Daoy (cell line): ENCODE measurements at places on chromosomes 2 and 18. TPM values are rescaled to one million over a fixed set of nuclear protein-coding genes. Genes with fewer than 3 reads are reported as not detected.

DNA sequence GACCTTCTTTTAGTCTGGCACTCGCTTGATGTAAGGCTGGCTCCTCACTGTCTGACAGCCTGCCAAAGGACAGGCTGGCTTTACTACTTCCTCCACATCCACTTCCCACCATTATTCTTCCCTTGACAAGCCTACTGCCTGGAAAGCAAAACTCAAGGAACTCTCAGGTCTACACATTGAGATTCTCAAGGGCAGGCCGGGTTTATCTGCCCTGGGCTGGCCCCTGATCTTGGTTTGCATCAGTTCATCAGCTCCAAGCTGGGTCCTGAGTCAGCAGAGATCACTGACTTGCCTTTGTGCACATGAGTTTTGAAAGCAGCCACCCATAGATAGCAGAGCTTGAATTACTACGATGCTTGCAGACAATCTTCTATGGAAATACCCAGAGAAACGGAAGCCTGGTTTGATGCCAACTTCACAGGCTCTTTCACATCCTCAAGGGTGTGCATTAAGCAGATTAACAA is 53.9 kb downstream of the KCTD18 start:
- DNase-seq: no peak

- DNase-seq: no peak
Observed at GRCh38 chr2:239056611-239057010, 208.7 kb downstream of the TWIST2 start.

The GLI2 gene
- 4.2 and 45.6 TPM in 2 replicates for total RNA-seq

GRCh38 chr18:49521216-49521835 is 34.3 kb upstream of the C18orf32 start:
- DNase-seq: peak; percentile 6

DNA sequence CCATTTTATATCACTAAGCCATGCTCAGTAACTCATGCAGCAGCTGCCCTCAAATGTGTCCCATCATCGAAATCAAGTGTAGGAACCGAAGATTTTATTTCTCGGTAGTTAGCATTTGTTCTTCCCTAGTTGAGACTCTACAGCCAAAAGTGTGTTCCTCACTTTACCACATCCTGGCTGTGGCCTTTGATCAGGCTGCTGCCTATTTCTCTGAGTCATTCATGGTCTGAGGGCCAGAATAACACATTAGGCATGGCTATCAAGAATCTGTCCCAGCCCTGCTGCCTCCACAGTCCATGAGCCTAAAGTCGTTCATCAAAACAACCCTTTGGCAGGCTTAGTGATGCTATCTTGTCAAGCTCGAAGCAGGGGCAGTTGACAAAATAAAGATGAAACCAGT is 300.1 kb downstream of the TDRD15 start:
- peak; percentile 44 for DNase-seq

The PLCD4 gene
- total RNA-seq: 0.06 TPM in 1 of 2 replicates, not detected in the other

DNA sequence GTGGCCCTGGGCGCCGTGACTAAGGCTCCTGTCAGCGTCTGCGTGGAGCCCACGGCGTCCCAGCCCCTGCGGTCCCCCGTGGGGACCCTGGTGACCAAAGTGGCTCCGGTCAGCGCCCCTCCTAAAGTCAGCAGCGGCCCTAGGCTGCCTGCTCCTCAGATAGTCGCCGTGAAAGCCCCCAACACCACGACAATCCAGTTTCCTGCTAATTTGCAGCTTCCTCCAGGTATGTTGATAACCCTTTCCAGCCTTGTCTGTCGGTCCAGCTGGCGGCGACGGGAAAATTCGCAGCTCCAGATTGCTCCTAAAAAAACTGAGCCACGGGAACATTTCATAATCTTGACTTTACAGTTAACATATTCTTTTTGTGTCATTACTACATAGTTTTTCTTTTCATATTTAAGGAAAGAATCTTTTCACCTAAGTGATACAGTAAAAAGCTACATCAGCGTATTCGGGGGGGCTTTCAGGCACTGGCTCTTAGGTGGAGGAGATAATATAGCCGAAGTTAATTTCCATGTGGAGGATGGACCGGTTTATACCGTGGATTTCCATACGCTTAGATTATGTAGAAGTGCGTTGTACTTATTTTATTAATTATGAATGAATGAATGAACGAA is 916 bp downstream of the TAF4B start:
- DNase-seq: peak; percentile 24

- peak; percentile 58 for DNase-seq
Observed at GRCh38 chr2:229270551-229271410, at the start of gene PID1. PID1 (minus strand) TSS chr2:229271287; CDS start chr2:229271043, 244 bp downstream.

DNA sequence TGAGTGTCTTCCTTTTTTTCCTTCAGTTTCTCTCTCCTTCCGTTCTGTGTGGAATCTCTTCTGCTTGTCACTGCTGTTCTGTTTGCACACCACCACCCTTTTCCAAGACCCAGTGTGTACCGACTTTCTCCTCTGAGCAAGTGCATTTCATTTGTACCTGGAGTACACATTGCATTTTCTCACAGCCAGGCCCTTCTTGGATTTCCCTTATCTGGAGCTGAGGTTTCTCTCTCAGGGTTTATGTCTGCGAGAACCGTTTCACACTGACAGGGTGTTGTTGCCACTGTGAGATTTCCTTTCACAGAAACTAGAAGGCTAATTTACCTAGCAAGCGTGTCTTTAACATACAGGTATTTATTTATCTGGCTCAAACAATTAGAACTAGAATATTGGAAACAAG is 26.2 kb downstream of the NCOA1 start:
- no peak for DNase-seq

The ZSWIM2 gene
- total RNA-seq: not detected in 2 replicates

The PID1 gene
- total RNA-seq: 6.1 and 7.2 TPM in 2 replicates

The ACTG2 gene
- total RNA-seq: 0.18 and 0.74 TPM in 2 replicates

GRCh38 chr2:42385225-42385624 is 24.2 kb upstream of the COX7A2L start:
- DNase-seq: peak; percentile 16

The COL5A2 gene
- 34.9 and 41.7 TPM in 2 replicates for total RNA-seq

The NEU4 gene
- not detected in 2 replicates for total RNA-seq

GRCh38 chr2:110946902-110947301 is 173.8 kb upstream of the BCL2L11 start:
- DNase-seq: no peak

DNA sequence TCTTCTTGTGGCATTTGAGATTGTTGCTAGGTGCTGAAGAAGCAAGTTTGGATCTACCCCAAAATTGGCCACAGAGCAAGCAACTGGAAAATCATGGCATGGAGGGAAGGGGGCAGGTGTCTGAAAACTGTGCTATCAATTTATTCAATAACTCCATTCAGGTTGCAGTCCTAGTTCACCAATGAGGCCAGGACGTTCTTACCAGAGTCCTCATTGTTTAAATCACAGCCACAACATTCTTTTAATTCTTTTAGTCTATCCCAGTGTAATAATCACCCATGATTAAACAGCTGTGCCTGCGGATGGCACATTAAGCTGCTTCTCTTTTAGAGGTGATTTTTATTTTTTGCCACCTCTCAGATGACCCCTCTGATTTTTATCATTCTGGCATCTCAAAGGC is 103.5 kb downstream of the ANKRD44 start:
- no peak for DNase-seq

DNA sequence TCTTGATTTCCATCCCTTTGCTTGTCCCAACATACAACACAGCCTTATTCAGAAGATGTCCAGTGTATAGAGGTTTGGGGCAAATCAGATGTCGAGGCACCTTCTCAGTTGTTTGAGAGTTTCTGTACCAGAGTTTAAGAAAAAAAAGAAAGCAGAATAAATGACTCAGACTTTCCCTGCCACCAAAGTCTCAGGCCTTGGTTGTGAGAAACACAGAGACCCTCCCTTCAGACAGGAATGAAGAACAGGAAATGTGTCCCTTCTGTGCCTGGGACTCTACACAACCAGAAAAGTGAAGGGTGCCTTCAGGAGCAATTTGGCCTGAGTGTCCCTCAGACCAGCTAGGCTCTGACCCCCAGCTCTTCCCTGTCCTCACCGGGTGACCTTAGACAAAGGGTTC is 37.3 kb upstream of the REL start:
- no peak for DNase-seq

DNA sequence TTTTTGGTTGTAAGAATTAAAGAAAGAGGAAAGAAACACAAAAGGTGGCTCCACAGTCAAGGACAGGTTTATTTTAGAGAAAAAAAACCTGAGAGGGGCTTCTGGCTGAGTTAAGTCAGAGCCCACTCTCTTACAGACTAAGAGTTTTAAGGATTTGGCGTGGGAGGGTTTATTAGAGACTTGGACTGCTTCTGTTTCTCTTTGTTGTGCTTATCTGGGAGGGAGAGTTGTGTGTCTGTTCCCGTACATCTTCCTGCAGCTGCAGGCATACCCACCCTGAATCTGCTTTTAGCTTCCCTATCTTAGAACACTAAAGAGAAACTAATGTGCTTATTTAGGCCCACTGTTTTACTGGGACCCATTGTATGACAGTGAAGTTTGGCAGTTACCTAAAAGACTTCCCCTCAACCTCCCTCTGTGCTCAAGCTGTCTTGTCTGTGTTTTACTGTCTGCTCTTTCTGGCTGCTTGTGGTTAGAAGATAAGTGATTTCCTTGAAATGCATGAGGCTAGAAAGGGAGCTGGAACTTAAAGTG is 2.7 kb downstream of the RSAD2 start:
- DNase-seq: no peak

- DNase-seq: no peak
Observed at GRCh38 chr18:31484461-31484860, 13.5 kb upstream of the DSG2 start.

DNA sequence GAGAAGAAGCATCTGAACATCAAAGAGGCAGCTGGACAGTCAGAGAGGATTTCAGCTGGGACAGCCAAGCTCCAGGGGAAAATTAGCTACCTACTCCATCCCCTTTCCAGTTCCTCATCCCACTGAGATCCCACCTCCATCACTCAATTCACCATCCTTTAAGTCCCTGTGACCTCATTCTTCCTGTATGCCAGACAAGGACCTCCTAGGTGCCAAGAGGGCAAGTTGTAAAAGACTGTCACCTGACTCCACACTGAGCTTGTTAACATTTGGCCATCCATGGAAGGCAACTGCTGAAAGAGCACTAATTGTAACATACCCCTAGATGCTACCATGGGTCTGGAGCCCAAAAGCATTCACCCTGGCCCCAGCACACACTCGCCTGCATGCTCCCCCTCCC is 97.8 kb downstream of the KYNU start:
- DNase-seq: no peak

DNA sequence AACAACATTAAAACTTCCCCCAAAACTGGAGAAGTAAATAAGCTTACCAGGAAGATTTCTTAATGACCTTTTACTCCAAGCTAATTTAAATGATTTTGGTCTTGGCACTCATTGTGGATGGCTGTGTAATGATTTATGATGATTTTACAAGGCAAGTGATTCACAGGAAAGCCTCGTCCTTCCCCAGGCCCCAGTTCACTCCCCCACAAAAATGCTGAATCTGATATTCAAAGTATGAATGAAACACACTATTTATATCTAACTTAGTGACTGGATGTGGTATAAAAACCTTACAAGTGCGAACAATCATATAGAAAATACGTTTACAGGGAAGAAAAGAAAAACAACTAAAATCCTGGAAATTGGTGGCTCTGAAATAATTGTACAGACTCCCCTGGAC is 49.8 kb downstream of the ZNF516 start:
- peak; percentile 63 for DNase-seq

GRCh38 chr2:120856421-120856862 is 120.8 kb downstream of the GLI2 start:
- DNase-seq: no peak

DNA sequence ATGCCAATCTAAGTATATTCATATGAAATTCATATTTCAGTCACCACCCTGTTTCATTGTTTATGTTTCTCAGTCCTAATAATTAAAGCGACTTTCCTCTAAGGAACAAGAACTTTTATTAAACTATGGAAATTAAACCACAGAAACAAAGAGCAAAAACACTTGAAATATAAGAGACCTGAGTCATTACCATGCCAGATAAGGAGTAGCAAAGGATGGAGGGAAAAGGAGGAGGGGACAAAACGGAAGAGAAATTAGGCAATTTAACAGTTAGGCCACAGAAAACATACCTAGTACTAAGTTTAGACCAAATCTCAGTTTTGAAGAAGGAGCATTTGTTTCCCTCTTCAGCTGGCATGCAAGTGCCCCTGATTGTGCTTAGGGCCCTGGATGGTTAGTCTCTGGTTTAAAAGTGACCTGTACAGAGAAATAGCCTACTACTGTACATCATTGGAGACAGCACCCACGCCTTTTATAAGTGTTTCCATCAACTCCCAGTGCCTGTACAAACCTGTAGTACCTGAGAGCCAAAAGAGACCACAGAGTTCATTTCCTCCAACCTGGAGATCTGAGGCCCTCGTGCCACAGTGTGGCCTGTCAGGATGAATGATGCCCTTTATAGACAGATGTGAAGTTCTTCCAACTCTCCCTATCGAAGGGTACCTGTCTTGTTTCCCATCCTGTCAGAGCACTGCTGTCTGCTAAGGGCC is 74.5 kb downstream of the SPATS2L start:
- peak; percentile 60 for DNase-seq

DNA sequence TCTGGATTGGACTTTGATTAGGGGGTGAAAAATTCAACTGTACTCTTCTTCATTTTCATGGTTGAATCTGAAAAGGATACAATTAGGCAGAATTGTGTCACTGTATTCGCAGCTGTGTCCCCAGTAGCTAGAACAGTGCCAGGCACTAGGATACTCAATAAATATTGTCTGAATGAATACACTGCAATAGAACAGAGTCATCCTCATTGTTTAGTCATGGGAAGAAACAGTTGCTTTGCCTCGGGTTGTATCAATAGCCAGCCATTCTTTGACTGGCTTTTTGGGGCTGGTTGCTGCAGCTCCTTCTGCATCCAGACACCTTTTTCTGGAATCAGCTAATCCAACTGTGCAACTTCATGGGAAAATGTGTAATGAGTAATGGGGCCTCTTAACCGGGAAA is 18.1 kb upstream of the DYNC1I2 start:
- no peak for DNase-seq

GRCh38 chr2:129777762-129778583 is 201.5 kb upstream of the RAB6C start:
- DNase-seq: no peak

DNA sequence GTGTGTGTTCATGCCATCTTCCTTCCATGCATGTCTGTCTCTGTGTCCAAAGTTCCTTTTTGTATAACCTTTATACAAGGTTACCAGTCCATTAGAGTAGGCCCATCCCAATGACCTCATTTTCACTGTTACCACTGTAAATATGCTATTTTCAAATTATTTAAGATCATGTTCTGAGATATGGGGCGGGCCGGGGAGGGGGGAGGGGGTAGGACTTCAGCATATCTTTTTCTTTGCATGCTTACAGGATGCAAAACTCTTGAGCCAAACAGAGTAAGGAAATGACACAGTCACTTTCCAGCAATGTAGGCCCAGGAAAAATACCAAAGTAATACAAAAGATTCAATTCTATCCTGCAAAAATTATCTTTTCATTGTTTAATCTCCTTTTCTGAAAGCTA is 124.1 kb upstream of the HNRNPA3 start:
- no peak for DNase-seq

GRCh38 chr2:28567061-28567471 is 71.2 kb downstream of the PLB1 start:
- peak; percentile 28 for DNase-seq

DNA sequence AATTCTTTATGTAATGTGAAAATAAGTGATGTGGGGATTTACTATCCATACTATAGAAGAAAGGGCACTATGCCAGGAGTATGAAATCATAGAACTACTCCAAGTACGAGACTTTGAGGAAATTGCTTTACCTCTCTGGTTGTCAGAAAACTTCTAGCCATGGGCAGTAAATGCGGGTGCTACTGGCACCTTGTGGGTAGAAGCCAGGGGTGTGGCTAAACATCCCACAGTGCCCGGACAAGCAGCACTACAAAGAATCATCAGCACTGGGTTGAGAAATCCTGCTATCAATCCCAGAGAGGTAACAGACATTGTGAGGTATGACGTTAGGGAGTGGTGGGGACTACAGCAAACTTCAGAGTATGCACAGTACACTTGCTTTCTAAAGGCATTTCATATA is 453.5 kb upstream of the TNP1 start:
- no peak for DNase-seq
